ENCODE measurements at places on chromosomes 4 and X.

DNA sequence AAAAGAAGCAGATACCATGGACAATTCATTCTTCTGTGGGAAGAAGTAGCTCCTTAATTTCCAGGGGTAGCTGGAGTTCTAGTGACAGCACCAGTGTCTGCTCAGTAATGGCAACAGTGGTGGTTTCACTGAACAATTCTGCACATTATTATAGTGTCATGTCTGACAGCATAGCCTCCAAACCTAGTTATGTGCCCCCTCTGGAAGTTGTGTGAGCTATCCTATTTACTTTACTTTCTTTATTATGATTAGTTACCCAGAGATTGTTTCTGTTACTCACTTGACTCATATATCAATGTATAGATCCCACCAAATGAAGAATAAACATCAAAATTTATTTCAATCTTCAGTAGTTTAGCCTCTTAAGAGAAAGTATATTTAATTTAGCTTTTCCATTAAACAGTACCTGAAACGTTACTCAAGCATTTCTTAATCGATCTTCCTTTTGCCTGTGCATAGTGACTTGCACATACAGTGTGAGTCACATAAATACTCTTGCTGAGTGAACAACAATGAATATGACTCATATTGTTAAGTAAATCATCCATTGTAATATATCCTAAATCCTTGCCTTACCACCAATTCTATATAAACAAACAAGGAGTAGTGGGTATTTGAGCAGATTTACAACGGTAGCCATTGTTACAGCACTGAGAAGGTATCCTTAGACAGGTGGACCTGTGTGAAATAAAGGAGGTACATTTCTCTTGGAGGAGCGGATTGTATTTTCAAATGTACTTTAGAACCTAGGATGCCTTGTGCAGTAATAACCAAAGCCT lies 534.7 kb downstream of the ANKRD50 start:
- DNase-seq, result no peak

GRCh38 chr4:169249214-169249973 lies 21.4 kb downstream of the SH3RF1 start:
- DNase-seq, result no peak

- DNase-seq, result no peak
Measured at GRCh38 chrX:48933757-48934156, 14.9 kb upstream of the PIM2 start.

GRCh38 chr4:99945718-99946355 lies 581 bp downstream of the DNAJB14 start:
- no peak for DNase-seq

GRCh38 chr4:88280228-88280795 lies 4.0 kb downstream of the PPM1K start:
- DNase-seq, result no peak

Measured in ELF-1 (cell line).